T-helper 17 cell (primary cell): ENCODE measurements at places on chromosomes 12 and 14.

DNA sequence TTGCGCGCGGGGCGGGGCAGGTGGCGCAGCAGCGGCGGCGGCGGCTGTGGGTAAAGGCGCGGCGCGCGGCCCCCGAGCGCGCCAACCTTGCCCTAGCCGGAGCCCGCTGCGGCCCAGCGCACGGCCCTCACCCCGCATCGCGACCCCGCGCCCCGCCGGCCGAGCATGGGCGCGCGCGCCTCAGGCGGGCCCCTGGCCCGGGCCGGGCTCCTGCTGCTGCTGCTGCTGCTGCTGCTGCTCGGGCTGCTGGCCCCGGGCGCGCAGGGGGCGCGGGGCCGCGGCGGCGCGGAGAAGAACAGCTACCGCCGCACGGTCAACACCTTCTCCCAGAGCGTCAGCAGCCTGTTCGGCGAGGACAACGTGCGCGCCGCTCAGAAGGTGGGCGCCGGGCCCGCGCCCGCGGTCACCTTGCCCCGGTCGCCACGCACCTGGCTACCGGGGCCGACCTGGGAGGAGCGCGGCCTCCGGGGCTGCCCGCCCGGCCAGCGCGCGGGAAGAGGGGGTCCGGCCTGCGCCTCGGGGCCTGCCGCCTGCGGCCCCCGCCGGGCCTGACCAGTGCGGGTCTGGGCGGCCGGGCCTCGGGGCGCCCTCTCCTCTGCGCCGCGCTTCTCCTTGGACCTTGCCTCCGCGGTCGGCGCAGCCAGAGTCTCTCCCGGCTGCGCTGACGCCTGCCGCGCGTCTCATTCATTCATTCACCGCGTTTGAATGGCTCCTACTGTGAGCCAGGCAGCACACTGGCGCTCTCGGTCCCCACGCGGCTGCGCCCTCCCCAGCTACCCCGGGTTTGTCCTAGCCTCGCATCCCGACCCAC, at the start of gene BRI3BP:
Gene BRI3BP, plus strand, starts transcription at position 20 of the 811 bp plus-strand sequence. Its CDS starts 146 bp downstream, at position 166.
- DNase-seq = no peak

- DNase-seq = no peak
Observed at GRCh38 chr14:80664576-80664975, 277.0 kb downstream of the CEP128 start.

- no peak for DNase-seq
Observed at GRCh38 chr12:79435742-79436141, 255.0 kb downstream of the PAWR start.

GRCh38 chr12:96766232-96766631, 140.8 kb upstream of the NEDD1 start:
- no peak for DNase-seq

- no peak for DNase-seq
Observed at GRCh38 chr12:125453751-125454150, 388.5 kb downstream of the AACS start.

- no peak for DNase-seq
Observed at GRCh38 chr12:105967038-105967776, 171.5 kb downstream of the NUAK1 start.

GRCh38 chr12:5003025-5003666, 40.5 kb upstream of the KCNA5 start:
- DNase-seq = no peak

GRCh38 chr14:55450539-55450938, 10.1 kb upstream of the TBPL2 start:
- no peak for DNase-seq
